ENCODE measurements at places on chromosomes 4 and X. TPM values are rescaled to one million over a fixed set of nuclear protein-coding genes. Genes with fewer than 3 reads are reported as not detected.

PDE5A gene
- 5.2 TPM for total RNA-seq

ANXA10 gene
- 0.19 TPM for total RNA-seq

- no peak overlapping the region for H3K27ac ChIP-seq
- H3K4me3 ChIP-seq: no peak overlapping the region
- no peaks in the 10 kb centered on the region for H3K4me1 ChIP-seq
- no peaks in the 10 kb centered on the region for H3K27me3 ChIP-seq
Observed at GRCh38 chrX:68754406-68754805, 74.4 kb upstream of the EFNB1 start.

DNA sequence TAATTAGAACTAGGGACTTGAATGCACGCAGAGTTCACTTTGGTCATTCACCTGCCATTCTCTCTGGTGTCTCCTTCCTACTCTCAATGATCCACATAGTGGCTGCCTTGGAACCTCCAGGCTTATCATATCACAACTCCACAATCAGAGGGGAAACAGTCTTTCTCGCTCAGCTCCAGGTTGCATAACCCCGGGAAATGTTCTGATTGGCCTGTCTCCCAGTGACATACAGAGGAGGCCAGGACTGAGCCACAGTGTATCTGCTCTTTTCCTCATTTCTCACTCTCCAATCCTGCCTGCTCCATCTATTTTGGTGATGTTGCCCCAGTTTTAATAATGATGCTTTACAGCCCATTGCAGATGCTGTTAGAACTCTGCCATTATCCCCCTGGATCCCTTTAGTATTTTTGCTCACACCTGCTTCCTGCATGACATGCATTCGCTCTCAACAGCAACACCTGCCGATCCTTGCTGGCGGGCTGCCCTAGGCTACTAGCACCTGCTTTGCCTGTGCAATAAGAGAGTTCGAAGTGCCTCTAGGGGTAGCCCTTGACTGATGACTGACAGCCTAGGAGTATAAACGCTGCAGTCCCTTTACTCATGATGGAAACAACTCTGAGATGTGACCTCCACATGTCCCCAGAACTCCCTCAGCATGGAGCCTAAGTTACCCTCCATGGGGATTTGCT, 211.3 kb upstream of the RPS6KA3 start:
- H3K27ac ChIP-seq: no peak overlapping the region
- DNase-seq: no peak
- H3K4me3 ChIP-seq: no peak overlapping the region
- H3K36me3 ChIP-seq: no peaks in the 10 kb centered on the region
- no peaks in the 10 kb centered on the region for H3K4me1 ChIP-seq

DNA sequence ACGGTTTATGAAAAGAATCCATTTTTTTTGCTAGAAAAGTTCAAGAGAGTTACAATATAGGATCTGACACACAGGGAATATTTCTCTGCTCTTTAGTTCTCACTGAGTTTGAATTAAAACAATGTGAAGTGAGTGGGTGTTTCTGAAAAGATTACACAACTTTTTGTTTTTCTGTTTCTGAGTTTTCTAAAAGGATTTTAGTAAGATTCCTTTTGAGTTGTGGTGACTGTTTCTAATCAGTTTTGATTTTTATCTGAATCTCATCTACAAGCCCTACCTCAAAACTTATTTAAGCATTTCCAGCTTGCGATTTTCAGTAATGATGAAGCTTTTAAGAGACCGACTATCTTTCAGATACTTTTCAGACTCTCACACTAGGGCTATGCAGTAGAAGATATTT, 141.7 kb downstream of the GPAT3 start:
- no peak overlapping the region for H3K4me3 ChIP-seq
- H3K36me3 ChIP-seq: no peaks in the 10 kb centered on the region
- no peak for DNase-seq
- H3K27ac ChIP-seq: no peak overlapping the region
- H3K27me3 ChIP-seq: no peaks in the 10 kb centered on the region
- no peaks in the 10 kb centered on the region for H3K4me1 ChIP-seq

TRPC5OS gene
- 0.09 TPM for total RNA-seq

- no peaks in the 10 kb centered on the region for H3K36me3 ChIP-seq
- no peak overlapping the region for H3K27ac ChIP-seq
- DNase-seq: no peak
- no peaks in the 10 kb centered on the region for H3K27me3 ChIP-seq
Observed at GRCh38 chr4:187504974-187505797, 490.4 kb upstream of the ZFP42 start.

DNA sequence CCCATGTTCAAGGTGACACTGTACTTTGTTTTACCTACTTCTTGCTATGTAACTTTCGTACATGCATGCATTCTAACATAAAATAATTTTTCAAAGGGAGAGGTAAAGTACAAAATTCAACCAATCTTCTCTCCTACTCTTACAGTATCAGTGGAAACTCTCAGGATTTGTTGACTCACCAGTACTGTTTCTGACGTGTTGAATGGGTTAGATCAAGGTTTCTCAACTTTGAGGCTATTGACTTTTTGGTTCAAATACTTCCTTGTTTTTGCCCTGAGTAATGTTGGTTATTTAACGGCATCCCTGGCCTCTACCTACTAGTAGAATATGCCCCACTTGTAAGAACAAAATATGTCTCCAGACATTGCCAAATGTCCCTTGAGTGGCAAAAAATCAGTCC, 94.6 kb upstream of the SMAD1 start:
- DNase-seq: no peak
- no peak overlapping the region for H3K4me3 ChIP-seq
- no peaks in the 10 kb centered on the region for H3K27me3 ChIP-seq
- no peak overlapping the region for H3K27ac ChIP-seq
- H3K36me3 ChIP-seq: no peaks in the 10 kb centered on the region

GRCh38 chr4:9924750-9925149, 96.5 kb downstream of the SLC2A9 start:
- H3K27me3 ChIP-seq: no peaks in the 10 kb centered on the region
- no peaks in the 10 kb centered on the region for H3K4me1 ChIP-seq
- no peak for DNase-seq
- no peak overlapping the region for H3K4me3 ChIP-seq
- H3K36me3 ChIP-seq: no peaks in the 10 kb centered on the region

DNA sequence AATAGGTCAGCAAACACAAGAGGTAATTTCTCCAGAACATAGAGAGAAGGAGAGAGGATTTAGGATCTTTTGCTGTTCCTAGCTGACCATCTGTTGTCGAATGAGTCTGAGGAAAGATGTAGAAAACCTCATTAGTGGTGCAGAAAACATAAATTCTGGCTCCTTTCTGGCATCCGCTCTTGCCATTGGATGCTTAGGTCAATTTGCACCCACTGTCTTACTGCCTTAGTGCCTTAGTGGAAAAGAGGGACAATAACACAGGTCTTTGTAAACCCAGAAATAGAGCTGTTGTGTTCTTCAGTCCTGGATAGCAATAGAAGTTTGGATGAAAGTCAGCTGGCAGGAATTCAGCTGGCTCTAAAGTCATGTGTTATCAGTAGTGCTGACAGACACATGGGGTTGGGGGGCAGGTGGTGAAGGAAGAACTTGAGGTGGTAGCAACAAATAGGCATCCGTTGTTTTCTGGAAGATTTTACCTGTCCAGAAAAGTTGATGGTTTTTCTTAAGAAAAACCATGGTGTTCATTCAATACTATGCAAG, 78.2 kb downstream of the GLRA2 start:
- H3K4me1 ChIP-seq: no peaks in the 10 kb centered on the region
- no peak overlapping the region for H3K27ac ChIP-seq
- no peaks in the 10 kb centered on the region for H3K27me3 ChIP-seq
- no peak for DNase-seq
- H3K36me3 ChIP-seq: no peaks in the 10 kb centered on the region

GRCh38 chrX:103628386-103629317, at the start of gene TCEAL1:
Gene TCEAL1 (plus strand): TSS chrX:103628975. CDS start chrX:103629917, 942 bp downstream.
- H3K4me3 ChIP-seq: peak within 1 kb of the TSS; percentile 63
- H3K4me1 ChIP-seq: no peaks in the 10 kb centered on the region
- no peaks in the 10 kb centered on the region for H3K27me3 ChIP-seq
- no peaks in the 10 kb centered on the region for H3K36me3 ChIP-seq
- no peak for DNase-seq

DNA sequence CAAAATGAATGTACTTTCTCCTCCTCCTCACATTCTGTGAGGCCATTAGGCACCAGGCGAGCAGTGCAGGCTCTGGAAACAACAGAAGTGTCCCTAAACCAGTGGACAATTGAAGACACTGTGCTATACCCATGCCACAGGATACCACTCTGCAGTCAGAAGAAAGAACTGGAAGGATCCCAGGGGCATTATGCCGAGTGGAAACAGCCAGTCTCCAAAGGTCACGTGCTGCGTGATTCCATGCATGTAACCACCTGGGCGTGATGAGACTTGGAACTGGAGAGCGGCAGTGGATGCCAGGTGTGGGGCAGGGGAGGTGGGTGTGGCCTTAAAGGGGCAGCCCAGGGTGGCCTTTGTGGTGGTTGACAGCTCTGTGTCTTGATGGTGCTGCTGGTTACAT, 139.4 kb downstream of the EVC2 start:
- H3K36me3 ChIP-seq: no peaks in the 10 kb centered on the region
- H3K4me1 ChIP-seq: no peaks in the 10 kb centered on the region
- no peaks in the 10 kb centered on the region for H3K27me3 ChIP-seq
- H3K27ac ChIP-seq: no peak overlapping the region
- no peak overlapping the region for H3K4me3 ChIP-seq

TCP11X2 gene
- not detected for total RNA-seq

DNA sequence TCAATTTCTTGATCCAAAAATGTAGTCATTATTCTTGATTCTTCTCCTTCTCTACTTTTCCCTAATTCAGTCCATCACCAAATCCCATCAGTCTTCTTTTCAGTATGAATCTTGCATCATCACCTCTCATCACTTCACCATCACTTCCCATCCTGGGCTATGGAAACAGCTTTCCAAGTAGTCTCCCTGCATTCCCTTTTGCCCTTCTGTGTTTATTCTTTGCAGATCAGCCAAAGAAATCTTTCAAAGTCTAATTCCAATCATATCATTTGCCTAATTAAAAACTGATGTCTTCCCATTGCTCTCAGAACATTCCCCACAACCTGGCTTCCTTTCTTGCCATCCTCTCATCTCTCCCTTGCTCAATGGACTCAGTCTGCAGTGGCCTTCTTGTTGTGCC, 201.7 kb upstream of the ADAMTS3 start:
- H3K27ac ChIP-seq: no peak overlapping the region
- no peaks in the 10 kb centered on the region for H3K4me1 ChIP-seq
- no peak for DNase-seq
- H3K36me3 ChIP-seq: no peaks in the 10 kb centered on the region
- H3K27me3 ChIP-seq: no peaks in the 10 kb centered on the region
- no peak overlapping the region for H3K4me3 ChIP-seq

DNA sequence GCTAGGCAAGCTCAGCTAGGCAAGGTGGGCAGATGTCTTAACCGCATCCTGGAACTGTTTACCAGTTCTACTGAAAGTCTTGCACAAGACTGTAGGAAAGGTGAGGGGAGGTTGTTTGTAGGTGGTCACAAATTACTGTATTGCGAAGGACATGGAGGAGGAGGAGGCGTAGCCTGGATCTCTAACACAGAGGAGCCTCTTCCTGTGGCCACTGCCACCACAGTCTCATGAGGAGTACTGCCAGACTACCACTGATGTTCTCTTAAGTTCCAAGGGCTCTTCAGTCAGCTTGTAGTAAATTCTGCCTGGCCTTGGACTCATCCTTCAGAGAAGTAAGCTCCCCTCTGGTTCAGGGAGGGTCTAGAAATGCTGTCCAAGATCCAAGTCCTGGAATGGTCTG, 258.6 kb downstream of the FAT4 start:
- H3K27ac ChIP-seq: no peak overlapping the region
- no peaks in the 10 kb centered on the region for H3K36me3 ChIP-seq
- no peaks in the 10 kb centered on the region for H3K27me3 ChIP-seq

LEF1 gene
- total RNA-seq: 655 TPM

DNA sequence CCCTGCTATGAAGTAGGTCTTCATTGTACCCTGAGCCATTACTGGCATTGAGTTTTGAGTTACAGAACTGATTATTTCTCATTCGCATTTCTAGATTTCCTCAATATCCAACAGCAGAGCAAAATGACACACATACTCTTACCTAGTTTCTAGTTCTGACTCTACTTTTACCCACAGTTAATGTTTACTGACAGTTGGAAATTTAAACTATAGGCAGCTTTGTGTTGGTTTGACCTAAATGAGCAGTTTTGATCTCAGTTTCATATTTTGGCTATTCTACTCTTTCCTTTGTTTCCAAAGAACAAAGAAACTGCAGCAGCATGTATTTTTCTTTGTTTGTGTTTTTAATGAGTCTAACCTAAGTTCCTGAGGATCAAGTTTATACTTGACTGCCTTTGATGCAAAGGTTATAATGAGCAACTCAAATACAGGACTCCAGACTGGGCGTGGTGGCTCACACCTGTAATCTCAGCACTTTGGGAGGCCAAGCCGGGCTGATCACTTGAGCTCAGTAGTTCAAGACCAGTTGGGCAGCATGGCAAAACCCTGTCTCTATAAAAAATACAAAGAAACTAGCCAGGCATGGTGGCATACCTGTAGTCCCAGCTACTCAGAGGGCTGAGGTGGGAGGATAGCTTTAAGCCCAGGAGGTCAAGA, 30.4 kb downstream of the TXK start:
- H3K4me1 ChIP-seq: no peaks in the 10 kb centered on the region
- H3K36me3 ChIP-seq: no peaks in the 10 kb centered on the region
- H3K27ac ChIP-seq: no peak overlapping the region
- H3K4me3 ChIP-seq: no peak overlapping the region
- DNase-seq: no peak

- no peaks in the 10 kb centered on the region for H3K27me3 ChIP-seq
- H3K4me1 ChIP-seq: no peaks in the 10 kb centered on the region
- DNase-seq: no peak
- no peak overlapping the region for H3K4me3 ChIP-seq
Observed at GRCh38 chr4:82704156-82704555, 94.4 kb downstream of the SCD5 start.

DNA sequence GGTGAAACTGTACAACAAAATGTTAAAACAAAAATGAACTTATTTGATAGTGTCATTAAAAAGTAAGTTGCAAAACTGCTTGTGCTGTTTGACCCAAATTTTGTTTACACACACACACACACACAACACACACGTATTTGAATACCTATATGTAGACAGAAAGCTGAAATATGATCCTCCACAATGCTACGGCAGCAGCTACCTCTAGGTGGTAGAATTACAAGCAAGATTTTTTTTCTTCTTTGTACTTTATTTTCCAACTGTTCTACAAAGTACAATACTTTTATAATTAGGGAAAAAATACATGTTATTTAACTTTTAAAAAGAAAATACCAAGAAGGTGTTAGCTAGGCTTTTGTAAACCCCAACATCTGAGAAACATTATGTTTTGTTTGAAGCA, 1.2 kb downstream of the CYTL1 start:
- H3K27ac ChIP-seq: no peak overlapping the region
- H3K27me3 ChIP-seq: no peaks in the 10 kb centered on the region
- no peak for DNase-seq
- no peak overlapping the region for H3K4me3 ChIP-seq

ADH1A gene
- 0.19 TPM for total RNA-seq

DNA sequence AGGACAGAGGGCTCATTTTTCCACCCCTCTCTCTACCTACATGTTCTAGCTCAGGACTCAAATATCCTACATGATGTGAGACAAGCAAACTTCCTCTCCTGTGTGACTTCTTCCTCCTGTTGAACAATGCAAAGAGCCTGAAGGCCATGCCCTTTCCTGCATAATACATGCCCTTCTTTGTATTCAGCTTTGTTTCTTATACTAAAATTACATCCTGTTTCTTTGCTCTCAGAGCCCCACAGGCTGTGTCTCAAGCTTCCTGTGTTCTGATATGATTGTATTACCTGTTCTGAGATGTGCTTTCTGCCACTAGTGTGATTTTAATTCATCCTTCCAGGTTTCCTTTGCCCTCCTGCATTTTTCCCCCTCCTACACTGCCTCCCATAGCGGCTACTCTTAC, 166.4 kb upstream of the AFF2 start:
- no peak overlapping the region for H3K4me3 ChIP-seq
- H3K36me3 ChIP-seq: no peaks in the 10 kb centered on the region
- peak overlapping the region; percentile 93 for H3K27ac ChIP-seq
- H3K27me3 ChIP-seq: no peaks in the 10 kb centered on the region

Measured in thymus (tissue), 14 donors.